Right lobe of liver (tissue), 6 donors: ENCODE measurements at places on chromosomes 2 and 18. TPM values are rescaled to one million over a fixed set of nuclear protein-coding genes. Genes with fewer than 3 reads are reported as not detected.
A peak's percentile ranks its signal among the peaks of the same experiment; 100 is the strongest.

- DNase-seq, result no peak
These were observed 88.0 kb downstream of the TEX51 start for GRCh38 chr2:126986631-126987187.

The IL37 gene
- not detected for total RNA-seq

DNA sequence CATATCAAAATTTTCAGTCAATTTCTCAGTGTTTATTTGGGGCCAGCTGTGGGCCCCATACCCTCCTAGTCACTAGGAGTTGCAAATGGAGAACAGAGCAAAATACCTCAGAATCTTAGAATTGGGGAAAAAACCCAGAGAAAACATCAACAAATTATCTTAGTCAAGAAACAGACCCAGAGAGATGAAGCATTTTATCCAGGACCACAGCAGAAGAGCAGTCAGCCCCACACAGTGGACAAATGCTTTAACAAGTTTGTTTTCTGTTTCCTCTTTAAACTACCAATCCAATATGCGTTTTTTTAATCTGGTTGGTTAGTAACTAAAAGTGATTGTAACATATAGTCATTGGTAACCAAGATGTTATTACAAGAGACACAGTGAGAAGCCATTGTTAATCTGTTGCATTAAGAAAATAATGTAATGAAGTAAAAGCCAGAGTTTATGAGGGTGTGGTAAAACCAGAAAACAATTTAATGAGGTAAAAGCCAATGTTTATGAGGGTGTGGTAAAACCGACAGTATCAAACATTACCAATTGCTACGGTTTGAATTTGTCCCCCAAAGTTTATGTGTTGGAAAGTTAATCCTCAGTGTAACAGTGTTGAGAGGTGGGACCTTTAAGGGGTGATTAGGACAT, 60.7 kb upstream of the COX7A2L start:
- no peak for DNase-seq

DNA sequence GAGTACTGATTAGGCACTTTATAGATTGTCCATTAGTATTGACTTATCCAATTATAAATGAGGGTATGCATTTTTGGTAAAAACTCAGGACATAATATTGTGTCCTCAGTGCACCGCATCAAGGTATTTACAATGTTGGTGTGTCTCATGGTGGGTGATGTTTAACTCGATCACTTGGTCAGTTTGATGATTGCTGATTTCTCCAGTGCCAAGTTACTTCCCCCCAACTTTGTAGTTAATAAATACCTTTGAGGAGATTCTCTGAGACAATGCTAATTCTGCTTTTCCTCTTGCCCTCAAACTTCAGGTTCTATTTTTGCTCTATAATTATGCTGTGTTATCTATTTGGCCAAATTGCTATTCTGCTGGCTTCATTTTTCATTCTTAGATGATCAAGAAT, 28.2 kb upstream of the SERPINB7 start:
- DNase-seq, result no peak

The CXCR2 gene
- 1.5 TPM for total RNA-seq

DNA sequence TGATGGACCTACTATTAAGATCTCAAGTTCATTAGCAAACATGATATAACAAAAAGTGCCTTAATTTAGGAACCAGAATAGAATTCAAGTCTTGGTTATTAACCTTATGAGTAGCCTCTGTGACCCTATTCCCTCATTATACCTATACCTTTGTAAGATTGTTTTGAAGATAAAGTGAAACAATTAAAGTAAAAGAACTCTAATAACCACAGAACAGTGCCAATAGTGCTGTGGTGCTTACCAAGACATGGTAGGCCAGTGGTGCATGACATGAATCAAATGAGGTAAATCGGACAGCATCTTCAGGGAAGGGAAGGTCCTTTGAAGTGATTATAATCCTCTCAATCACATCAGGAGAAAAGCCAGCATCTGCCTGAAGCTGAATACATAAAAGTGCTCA, 36.4 kb downstream of the METTL4 start:
- DNase-seq, result no peak

The ID2 gene
- total RNA-seq, result 520 TPM

The ABCG5 gene
- total RNA-seq, result 24.7 TPM

The DLX1 gene
- total RNA-seq, result not detected

- DNase-seq, result peak; percentile 64
These were observed 43.9 kb upstream of the RFX8 start for GRCh38 chr2:101518578-101519492.

DNA sequence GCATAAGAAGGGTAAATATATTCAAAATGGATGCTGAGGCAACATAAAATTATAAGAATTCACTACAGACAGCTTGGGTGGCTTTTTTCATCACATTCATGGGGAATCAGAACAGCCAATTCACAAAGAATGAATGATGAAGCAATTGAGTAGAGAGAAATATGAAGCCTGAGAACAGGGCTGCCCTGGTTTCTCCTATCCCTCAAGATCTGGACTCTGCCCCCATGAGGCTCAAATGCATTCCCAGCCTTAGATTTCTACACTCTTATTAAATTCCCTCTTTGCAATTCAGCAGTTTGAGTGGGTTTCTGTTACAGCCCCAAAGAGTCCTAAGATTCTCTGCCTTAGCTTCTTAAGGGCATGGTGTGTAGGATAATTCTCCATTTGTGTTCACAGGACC, 172.5 kb downstream of the MAIP1 start:
- DNase-seq, result no peak

DNA sequence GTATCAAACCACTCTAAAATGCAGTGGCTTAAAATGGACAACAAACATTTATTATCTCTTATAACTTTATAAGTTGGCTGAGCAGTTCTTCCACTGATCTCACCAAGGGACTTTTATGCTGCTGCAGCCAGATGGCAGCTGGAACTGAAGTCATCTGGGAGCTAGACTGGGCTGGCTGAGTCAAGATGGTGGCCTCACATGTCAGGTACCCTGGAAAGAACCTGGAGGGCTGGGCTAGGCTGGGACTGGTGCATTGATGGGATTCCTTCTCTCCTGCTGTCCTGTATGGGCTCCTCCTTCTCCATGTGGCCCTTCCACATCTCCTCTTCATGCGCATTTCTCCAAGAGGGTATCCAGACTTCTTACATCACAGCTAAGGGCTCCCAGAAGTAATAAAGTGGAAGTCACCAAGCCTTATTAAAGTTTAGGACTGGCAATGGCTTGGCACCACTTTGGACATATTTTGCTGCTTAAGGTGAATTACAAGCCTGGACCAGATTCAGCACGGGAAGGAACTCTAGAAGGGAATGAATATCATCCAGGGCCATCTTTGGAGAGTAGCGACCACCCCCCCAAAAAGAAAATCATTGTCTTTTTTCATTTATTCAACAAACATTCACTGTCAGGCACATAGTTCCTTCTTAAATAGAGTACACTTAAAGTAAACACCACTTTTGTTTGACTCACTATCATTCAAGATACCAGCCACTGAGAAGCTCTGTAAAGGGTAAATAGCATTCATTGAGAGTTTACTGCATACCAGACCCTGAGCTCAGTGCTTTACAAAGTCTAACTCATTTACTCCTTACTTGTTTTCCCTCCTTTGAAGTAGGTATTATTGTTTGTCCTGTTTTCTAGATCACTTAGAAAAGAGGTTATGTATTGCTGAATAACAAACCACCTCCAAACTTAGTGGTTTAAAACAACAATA, 138.0 kb downstream of the ZFP36L2 start:
- no peak for DNase-seq

- DNase-seq, result no peak
These were observed 471.9 kb upstream of the HS6ST1 start for GRCh38 chr2:128790541-128791001.

GRCh38 chr18:33729556-33729955, 151.5 kb downstream of the ASXL3 start:
- DNase-seq, result no peak

DNA sequence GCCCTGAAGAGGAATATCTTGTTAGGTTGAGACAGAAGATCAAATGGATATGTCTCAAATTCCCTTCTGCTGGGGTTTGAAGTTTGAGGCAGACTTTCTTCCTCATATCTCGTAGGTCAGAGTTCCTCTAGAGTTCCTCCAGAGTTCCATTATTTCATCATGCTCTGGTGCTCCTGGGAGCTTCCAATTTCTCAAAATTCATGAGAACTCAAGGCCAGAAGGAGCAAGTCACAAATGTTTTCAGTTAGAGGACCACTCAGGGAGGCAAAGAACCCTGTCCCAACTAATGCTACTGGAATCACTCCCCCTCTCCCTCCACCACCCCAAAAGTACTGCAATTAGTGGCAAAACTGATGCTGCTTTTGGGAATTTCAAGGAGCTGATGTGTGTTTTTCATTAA, 115.7 kb upstream of the RBMS1 start:
- no peak for DNase-seq

- no peak for DNase-seq
These were observed 22.8 kb upstream of the PPP4R1 start for GRCh38 chr18:9637036-9637767.

The ALK gene
- total RNA-seq, result 0.06 TPM

- no peak for DNase-seq
These were observed 9.7 kb upstream of the EN1 start for GRCh38 chr2:118856978-118857676.

- no peak for DNase-seq
These were observed 13.9 kb upstream of the ATP6V1B1 start for GRCh38 chr2:70921839-70922234.

- DNase-seq, result no peak
These were observed 283.5 kb upstream of the TANK start for GRCh38 chr2:160876765-160877164.

DNA sequence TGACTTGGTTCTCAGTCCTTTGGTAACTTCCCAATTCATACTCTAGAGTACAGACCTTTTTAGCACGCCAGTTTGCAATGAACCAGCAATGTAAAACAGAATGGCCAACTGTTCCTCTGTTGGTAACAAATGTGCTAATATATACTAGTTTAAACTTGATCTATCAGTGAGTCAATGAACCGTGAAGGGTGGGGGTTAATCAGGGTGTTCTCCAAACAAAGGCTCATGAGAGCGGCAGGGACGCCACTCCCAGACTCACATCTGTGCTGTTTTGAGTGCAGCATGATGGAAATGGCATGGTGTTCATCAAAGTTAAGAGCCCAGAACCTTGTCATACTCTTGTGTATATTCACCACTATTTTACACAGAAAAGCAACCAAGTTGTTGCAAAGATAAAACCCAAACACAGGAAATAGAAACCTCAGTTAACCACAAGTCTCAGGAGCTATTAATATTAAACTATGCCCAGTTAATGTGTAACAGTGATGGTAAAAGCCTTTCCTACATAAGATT, 70.3 kb downstream of the CERKL start:
- no peak for DNase-seq

DNA sequence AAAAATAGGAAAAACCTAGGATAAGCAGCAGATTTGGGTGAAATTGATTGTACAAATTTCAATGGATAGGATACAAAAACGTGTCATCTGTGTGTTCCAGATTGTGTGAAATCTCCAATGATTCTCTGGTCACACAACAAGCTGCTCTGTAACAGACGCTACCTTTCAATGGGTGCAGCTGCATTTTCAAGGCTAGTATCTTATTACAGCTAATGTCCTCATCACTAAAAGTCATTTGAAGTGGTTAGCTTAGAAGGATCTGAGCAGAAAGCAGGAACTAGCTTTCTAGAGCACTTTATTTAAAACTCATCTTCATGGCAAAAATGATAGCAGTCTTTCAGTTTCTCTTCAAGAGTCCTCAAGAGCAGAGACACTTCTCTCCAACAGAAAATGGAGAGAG, 364.6 kb downstream of the LRP1B start:
- DNase-seq, result no peak

- DNase-seq, result no peak
These were observed 14.8 kb upstream of the MATN3 start for GRCh38 chr2:20027260-20027677.

The ASB18 gene
- total RNA-seq, result not detected

- no peak for DNase-seq
These were observed 60.1 kb downstream of the KCNF1 start for GRCh38 chr2:10971888-10972260.

DNA sequence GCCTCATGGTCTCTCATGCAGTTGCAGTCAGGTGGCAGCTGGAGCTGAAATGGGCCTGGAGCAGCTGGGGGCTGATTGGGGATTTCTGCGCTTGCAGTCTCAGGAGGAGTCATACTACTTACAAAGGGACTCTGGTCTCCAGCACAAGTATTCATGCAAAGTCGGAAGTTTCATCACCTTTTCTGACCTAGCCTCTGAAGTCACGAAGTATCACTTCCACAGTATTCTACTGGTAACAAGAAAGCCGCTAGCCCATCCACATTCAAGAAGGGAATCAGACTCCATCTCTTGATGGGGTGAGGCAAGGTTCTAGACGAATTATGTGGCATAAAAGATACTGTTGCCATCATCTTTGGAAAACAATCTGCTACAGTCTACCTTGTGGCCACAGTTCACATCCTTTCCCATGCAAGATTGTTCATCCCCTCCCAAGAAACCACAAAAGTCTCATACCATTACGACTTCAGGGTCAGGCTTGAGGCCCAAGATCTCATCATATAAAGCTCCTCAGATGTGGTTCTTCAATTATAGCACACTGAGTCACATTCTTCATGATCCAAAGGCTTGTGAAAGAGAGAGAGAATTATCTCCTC, 95.3 kb downstream of the SMC6 start:
- DNase-seq, result no peak

- DNase-seq, result no peak
These were observed 119.3 kb downstream of the SETBP1 start for GRCh38 chr18:44799907-44800421.
